ENCODE measurements at places on chromosomes 3 and 15. TPM values are rescaled to one million over a fixed set of nuclear protein-coding genes. Genes with fewer than 3 reads are reported as not detected.
A peak's percentile ranks its signal among the peaks of the same experiment; 100 is the strongest.

DNA sequence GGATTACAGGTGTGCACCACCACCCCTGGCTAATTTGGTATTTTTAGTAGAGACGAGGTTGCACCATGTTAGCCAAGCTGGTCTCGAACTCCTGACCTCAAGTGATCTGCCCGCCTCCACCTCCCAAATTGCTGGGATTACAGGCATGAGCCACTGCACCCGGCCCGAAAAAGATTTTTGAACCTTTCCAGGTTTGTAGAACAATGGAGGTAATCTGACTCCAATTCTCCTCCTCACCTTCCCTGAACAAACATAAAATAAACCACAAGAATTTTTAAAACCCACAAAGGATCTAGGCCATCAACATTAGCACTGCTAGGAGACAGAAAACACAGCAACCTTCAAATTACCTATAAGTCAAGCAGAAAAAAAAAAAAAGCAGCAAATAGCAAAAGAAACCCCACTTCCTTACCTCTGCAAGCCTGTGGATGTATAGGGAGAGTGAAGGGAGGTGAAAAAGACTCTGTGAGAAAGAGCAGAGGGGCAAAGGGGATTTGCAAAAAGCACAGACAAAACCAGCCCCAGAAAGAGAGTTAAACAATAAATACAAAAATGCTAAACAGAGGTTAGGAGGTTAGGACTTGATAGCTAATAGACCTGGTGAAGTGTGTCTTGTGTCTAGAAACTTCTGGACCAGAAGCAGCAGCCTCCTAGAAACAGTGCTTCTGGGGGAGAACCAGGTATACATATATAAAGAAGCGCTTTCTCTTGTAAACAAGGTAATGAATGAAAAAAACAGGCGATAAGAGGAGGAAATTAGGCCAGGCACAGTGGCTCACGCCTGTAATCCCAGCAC lies 32.1 kb downstream of the TFDP2 start:
- H3K27me3 ChIP-seq = no peaks in the 10 kb centered on the region
- no peak overlapping the region for H3K4me3 ChIP-seq
- H3K36me3 ChIP-seq = no peaks in the 10 kb centered on the region
- no peak overlapping the region for H3K27ac ChIP-seq
- H3K4me1 ChIP-seq = no peaks in the 10 kb centered on the region
- DNase-seq = no peak

The CHRNA5 gene
- total RNA-seq = not detected

The CDC25A gene
- total RNA-seq = 0.67 TPM

GRCh38 chr3:42032693-42033349 lies 58.3 kb upstream of the TRAK1 start:
- peaks cover 9% of the 10 kb centered on the region for H3K4me1 ChIP-seq
- peak overlapping the region; percentile 74 for H3K27ac ChIP-seq
- H3K36me3 ChIP-seq = no peaks in the 10 kb centered on the region
- H3K27me3 ChIP-seq = no peaks in the 10 kb centered on the region

DNA sequence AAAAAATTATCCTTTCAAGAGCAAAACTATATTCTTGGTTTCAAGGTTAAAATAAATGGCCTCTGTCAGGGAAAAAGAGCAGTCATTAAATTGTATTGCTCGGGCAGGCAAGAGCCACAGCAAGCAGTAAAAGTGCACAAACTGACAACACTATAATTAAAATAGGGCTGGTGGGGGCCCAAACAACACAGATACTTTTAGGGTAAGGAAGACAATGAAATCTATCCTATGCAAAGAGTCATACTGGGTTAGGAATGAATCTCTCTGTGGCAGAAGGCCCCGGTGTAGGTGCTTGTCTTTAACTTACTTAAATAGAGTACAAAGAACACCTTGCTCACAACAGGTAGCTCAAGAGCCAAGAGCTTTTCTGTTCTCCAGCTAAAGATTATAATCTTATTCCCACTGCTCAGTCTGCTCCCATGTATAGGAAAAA lies 94.7 kb downstream of the DLG1 start:
- H3K4me1 ChIP-seq = peaks cover 8% of the 10 kb centered on the region
- H3K36me3 ChIP-seq = no peaks in the 10 kb centered on the region
- DNase-seq = no peak
- no peak overlapping the region for H3K27ac ChIP-seq

The DOCK3 gene
- 0.29 TPM for total RNA-seq

The CPN2 gene
- not detected for total RNA-seq

The ZNF662 gene
- 25.4 TPM for total RNA-seq

DNA sequence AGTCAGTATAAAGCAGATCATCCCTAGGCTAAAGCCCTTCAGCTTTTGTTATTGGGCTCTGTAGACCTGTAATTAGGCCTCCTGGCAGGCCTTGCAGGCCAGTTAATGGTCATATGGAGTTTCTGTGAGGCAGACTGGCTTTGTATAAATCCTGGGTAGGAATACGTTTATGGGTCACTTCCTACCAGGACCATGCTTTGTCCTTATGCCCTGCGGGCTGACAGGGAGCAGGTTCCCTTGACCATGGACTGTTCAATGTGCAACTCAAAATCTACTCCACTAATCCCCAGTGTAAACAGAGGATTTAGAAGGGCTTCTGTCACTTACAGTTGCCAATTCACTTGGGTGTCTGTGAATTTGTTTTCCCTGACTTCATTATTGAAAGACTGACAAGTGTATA lies 202.7 kb upstream of the MLF1 start:
- no peak overlapping the region for H3K4me3 ChIP-seq
- no peak for DNase-seq
- H3K27ac ChIP-seq = no peak overlapping the region
- no peaks in the 10 kb centered on the region for H3K36me3 ChIP-seq
- H3K27me3 ChIP-seq = no peaks in the 10 kb centered on the region
- no peaks in the 10 kb centered on the region for H3K4me1 ChIP-seq

DNA sequence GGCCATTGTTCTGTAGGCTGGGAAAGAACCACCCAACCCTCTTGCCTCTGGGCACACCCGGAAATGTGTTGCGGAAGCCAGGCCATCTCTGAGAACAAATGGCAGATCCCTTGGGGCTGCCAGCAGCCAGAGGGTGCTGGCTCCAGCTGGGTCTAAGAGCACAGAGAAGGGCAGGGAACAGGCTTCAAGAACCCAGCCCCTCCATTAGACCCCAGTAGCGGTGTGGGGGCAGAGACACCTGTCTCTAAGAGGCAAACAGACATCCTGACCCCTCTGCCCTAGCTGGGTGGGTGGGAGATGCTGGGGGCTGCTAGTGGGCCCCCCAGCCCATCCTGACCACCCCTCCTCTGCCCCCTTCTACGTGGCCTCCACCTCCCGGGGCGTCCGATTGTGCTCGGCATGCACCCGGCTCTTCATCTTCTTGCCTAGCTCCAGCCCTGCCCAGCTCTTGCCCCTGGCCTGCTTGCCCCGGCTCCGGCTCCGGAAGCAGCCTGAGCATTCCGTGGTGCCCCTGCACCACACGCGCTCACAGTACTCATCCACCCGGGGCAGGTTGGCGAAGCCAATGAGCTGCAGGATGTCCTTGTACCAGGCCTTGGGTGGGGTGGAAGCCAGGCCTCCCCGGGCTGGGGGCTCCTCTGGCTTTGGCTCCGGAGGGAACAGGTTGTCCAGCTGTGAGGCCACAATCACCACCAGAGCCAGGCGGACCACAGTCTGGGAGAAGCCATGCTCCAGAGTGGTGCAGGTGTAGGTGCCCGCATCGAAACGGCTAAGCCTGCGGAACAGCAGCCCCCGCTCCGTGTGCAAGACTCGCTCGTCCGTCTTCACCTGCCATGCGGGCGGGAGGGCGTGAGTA lies 9.4 kb downstream of the SEMA3G start:
- no peak overlapping the region for H3K4me3 ChIP-seq
- no peak overlapping the region for H3K27ac ChIP-seq
- H3K36me3 ChIP-seq = no peaks in the 10 kb centered on the region
- no peak for DNase-seq

GRCh38 chr3:123346021-123346420 lies 102.9 kb downstream of the ADCY5 start:
- DNase-seq = no peak
- H3K36me3 ChIP-seq = no peaks in the 10 kb centered on the region
- H3K27ac ChIP-seq = no peak overlapping the region
- H3K4me3 ChIP-seq = no peak overlapping the region
- no peaks in the 10 kb centered on the region for H3K4me1 ChIP-seq
- H3K27me3 ChIP-seq = no peaks in the 10 kb centered on the region

- H3K27me3 ChIP-seq = no peaks in the 10 kb centered on the region
- H3K27ac ChIP-seq = peak overlapping the region; percentile 93
- DNase-seq = peak; percentile 79
- no peaks in the 10 kb centered on the region for H3K36me3 ChIP-seq
Measured at GRCh38 chr15:66842710-66843441, 140.8 kb downstream of the SMAD6 start.

Data from uterus (tissue), 4 donors.